A172 (cell line): ENCODE measurements at places on chromosomes 2 and 18. TPM values are rescaled to one million over a fixed set of nuclear protein-coding genes. Genes with fewer than 3 reads are reported as not detected.

C2orf76 gene
- 25.6 and 34.5 TPM in 2 replicates for total RNA-seq

IL36B gene
- total RNA-seq: 0.19 TPM in 1 of 2 replicates, not detected in the other

GPR35 gene
- total RNA-seq: 0.17 and 2.7 TPM in 2 replicates

DSEL gene
- total RNA-seq: 5.9 and 6.8 TPM in 2 replicates

IL36G gene
- not detected in 2 replicates for total RNA-seq

GPR75 gene
- total RNA-seq: 0.81 and 1.3 TPM in 2 replicates

CNRIP1 gene
- total RNA-seq: 11.4 and 13.1 TPM in 2 replicates
